Substantia nigra (tissue), 51 donors: ENCODE measurements at places on chromosomes 6 and 20.

GRCh38 chr20:22821081-22821727 lies 213.9 kb upstream of the SSTR4 start:
- no peak for DNase-seq

DNA sequence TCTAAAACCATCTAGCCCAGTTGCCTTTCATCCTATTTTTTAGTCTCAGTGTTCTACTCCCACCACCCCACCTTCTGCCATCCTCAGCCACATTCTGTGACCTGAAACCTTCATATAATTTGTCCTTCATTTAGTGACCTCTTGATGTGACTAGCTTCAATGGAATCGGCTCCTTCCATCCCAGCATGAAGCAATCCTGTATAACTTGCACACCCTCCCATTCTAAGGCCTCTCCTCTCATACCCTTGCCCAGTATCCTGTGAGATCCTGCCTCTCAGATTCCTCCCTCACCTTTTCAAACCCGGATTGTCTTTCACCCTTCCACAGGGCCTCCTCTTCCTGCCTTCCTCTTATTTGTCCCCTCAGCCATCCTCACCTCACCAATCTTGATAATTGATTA lies 3.1 kb downstream of the ZNF76 start:
- DNase-seq, result no peak

DNA sequence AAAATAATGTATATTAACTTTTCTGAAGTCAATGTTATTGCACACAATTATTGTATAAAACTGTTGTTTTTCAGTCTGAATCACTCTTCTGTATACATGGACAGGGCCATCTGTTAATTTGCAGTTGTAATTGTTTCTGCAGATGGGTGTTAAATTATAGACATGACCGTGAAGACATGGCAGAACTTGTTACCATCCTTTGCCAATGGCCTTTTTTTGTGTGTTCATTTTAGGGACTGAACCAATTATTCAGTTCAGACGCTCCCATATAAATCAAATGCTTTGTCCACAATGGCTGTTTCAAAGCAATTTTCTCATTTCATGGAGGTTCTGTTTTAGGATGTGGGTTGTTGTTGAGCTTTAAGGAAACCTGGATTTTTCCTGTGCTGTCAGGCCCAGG lies 533.7 kb downstream of the DOK5 start:
- no peak for DNase-seq

DNA sequence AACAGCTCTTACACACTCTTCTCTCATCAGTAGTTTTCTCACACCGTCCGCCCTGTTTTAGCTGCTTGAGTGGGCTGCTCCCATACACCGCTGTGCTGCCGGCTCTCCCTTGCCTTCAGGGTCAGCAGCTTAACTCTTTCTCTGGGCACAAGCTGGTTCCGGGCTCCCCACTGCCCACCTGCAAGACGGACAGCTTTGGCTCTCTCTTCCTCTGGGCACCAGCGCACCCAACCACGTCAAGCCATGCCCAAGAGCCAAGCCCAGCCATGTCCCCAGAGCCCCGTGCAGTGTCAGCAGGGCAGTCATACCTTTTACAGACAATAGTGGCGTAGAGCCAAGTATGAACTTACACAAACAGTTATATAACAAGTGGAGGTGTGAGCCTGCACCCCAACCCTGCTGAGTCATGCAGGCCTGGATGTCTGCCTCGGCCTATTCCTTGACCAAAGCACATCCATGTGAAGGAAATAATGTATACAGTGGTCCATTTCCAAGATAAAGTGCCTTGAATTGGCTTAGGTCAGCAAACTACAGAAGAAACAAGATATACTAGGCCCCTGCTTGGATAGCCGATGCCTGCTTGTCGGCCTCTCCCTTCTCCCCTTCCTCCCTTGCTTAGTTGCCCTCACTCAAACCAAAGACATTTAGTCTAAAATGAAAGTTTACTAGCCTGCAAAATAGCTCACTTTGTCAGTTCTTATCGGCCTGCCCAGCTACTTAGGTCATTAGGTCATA lies 89.3 kb downstream of the JPH2 start:
- DNase-seq, result no peak

DNA sequence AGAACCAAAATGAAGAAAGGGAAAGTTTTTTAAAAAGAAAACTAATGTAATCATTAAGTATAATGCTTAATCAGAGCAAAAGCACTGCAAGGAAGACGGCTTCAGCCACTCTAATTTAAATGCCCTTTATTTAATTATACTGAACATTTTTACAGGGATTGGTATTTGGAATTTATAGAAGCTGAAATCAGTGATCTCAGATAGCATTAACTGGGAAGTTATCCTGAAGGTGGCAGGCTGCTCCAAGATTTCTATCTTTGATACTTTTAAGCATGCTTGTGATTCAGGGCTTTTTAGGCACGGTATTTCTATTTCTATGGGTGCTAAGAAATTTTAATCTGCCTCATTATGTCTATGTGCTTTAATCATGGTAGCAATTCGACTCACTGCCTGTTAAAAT lies 1.3 kb upstream of the NDUFAF4 start:
- peak; percentile 74 for DNase-seq

DNA sequence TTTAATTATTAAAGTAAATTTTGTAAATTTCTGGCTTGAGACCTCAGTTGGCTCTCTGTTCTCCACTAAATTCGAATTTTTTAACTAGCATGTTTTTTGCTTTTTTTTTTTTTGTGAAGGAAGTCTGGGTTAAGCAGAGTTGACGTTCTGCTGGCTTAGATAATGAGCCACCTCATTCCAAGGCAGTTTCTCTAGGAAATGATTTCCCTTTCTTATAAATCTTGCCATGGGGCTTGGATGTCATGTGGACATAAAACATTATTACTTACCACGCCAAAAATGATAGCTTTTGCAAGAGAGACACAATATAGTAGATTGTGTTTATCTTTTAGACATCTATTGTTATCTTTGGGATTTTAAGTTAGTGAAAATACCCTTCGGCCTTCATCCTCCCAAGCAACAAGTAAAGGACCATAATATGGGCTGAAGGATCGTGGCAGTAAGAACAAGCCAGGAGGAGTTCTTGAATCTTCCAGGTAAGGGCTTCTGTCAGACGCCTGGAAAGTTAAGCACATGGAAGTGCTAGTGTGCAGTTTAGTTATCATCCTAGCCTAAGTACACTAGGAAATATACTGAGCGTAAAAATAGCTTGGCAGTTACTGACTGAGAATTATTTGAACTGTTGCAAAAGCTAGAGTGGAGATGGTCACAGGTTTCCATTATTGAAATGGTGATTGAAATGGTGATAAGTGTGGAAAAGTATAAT lies 30.7 kb downstream of the ADGRG6 start:
- no peak for DNase-seq

- no peak for DNase-seq
These were observed 6.5 kb downstream of the RIPOR2 start for GRCh38 chr6:24929242-24929641.

- DNase-seq, result no peak
These were observed 17.1 kb downstream of the TMEM30A start for GRCh38 chr6:75267461-75267860.

GRCh38 chr20:33438481-33438880 lies 5.1 kb downstream of the SNTA1 start:
- no peak for DNase-seq

GRCh38 chr6:28922821-28923317 lies 916 bp downstream of the TRIM27 start:
- peak; percentile 57 for DNase-seq

DNA sequence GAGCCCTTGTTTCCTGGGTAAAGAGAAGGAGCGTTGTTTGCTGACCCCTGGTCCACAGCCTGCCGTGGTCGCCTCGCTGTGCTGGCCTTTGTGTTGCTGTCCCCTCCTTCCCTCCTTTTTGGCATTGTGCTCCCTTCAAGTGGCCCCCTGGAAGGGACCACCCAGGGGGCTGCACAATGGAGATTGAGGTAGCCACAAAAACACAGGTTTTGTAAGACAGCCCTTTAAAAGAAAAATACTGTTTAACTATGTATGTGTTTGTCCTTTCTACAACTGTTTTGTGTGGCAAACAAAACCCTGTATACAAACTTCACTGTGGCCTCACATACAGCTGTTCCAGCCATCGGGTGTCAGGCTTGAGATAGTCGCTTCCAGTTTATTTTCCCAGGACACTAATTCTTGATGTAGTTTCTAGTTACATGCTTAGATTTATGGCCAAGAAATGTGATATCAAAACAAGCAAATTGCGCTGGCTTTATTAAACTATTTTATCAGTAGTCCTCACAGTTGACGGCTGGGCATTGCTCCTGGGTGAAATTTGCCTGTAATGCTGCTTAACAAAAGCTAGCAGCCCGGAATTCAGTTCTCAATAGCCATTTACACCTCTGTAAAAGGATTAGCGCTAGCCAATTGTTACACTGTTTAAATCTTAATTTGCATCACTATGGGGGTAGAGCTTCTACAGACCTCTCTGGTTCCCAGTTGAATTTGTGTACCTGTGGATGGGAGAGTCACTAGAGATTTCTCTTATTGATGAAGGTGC lies 64.1 kb downstream of the KIZ start:
- no peak for DNase-seq

- no peak for DNase-seq
These were observed 67.5 kb downstream of the FARS2 start for GRCh38 chr6:5328800-5329199.

- DNase-seq, result no peak
These were observed at the start of gene PGC for GRCh38 chr6:41747256-41748101. Gene PGC, minus strand, starts transcription at chr6:41747397. Its CDS starts 63 bp downstream, at chr6:41747334.

- no peak for DNase-seq
These were observed 60.1 kb upstream of the MAP3K7 start for GRCh38 chr6:90646940-90647339.

- no peak for DNase-seq
These were observed 50.7 kb upstream of the TPD52L1 start for GRCh38 chr6:125102891-125103290.

DNA sequence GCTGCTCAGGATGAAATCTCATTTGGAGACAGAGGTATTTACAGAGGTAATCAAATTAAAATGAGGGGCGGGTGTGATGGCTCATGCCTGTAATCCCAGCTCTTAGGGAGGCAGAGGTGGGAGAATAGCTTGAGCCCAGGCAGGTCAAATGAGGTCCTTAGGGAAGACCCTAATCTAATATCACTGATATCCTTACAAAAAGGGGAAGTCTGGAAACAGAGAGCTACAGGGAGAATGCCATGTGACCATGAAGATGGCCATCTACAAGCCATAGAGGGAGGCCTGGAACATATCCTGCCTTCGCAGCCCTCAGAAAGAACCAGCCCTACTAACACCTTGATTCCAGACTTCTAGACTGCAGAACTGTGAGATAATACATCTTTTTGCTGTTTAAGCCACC lies 8.3 kb downstream of the MTCL3 start:
- DNase-seq, result no peak

- DNase-seq, result no peak
These were observed 860.2 kb upstream of the MAP3K7 start for GRCh38 chr6:91447081-91447480.

- DNase-seq, result no peak
These were observed 10.1 kb downstream of the CRISP1 start for GRCh38 chr6:49856282-49856681.

- DNase-seq, result no peak
These were observed 193.0 kb upstream of the TSHZ2 start for GRCh38 chr20:52779125-52779524.

GRCh38 chr6:71194724-71195123 lies 93.9 kb upstream of the OGFRL1 start:
- DNase-seq, result no peak

GRCh38 chr20:33305589-33306057 lies 22.6 kb downstream of the BPIFB1 start:
- DNase-seq, result no peak

- DNase-seq, result no peak
These were observed 40.9 kb upstream of the CITED2 start for GRCh38 chr6:139415365-139415764.

GRCh38 chr20:49591217-49591865 lies 23.4 kb upstream of the PTGIS start:
- DNase-seq, result no peak

DNA sequence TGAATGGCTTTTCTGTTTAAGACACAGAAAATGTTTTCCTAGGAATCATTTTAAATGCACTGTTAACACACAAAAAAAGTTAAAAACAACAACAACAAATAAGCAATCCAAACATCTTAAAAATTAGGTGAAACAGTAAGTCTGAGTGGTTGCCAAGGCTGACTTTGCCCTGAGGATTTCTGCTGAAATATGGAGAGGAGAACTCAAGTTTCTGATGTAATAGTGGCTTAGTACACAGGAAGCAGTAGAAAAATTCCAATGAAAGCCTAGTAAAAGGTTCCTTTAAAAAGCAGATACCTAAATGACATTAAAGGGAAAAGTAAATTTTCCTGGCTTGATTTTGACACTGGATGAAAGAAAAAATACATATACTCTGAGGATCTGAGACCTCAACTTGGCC lies 184.2 kb downstream of the EPM2A start:
- no peak for DNase-seq

DNA sequence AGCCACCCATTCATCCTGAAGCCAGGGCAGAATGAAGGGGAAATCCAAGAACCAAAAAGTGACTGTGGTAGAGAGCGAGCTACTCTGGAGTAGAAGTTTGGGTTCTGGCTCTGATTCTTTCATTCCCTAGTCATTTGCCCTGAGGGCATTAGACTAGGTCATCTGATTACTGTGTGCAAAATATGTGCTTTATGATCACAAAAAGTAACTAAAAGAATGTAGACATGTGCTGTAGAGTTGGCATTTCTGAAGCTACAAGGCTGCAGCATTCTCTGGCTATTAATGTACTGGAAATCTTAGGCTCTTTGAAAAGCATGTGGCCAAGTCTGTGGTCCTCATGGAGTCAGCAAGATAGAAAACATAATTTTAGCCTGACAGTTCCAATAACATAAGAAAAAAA lies 94.2 kb downstream of the TBC1D7 start:
- no peak for DNase-seq

DNA sequence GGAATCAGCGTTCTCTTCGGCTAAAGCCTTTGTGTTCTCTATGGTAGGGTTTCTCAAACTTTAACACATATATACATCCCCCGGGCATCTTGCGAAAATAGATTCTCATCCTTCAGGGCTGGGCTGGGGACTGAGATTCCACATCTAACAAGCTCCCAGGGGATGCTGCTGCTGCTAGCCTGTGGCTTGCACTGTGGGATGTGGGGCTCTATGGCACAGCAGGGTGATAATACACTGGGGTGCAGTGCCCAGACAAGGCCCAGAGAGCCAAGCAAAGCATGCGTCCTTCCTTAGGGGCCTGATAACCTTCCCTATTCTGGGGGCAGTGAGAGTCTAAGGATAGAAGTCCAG lies 102.0 kb downstream of the LAMP5 start:
- no peak for DNase-seq

- DNase-seq, result no peak
These were observed 94.6 kb downstream of the FAXC start for GRCh38 chr6:99254616-99255550.

- no peak for DNase-seq
These were observed 444.4 kb upstream of the MARCKS start for GRCh38 chr6:113412589-113413357.
